ENCODE measurements at places on chromosomes 2 and 18.

- no peak for DNase-seq
Observed at GRCh38 chr2:121529439-121530211, 1.1 kb upstream of the RNU4ATAC start.

- no peak for DNase-seq
Observed at GRCh38 chr18:54147439-54147838, 77.0 kb downstream of the MBD2 start.

- no peak for DNase-seq
Observed at GRCh38 chr2:82098617-82099016, 1794.1 kb upstream of the LRRTM1 start.

DNA sequence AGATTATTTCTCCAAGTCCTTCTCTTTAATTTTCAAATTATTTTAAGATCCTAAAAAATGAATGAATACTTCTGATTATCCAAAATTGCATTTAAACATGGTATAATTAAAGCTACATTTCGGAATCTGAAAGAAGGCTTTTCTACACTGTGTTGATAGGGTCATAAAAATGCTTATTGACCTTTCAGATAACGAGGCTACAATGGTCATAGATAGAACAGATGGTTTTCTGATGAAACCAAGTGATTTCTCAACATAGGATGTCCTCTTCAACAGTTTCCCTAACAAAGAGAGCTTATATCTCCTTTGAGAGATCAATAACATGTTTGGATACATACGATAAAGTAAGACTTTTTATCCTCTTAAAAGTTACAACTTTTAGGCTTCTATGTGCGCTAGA lies 201.1 kb downstream of the PTH2R start:
- DNase-seq, result no peak

- no peak for DNase-seq
Observed at GRCh38 chr18:43031169-43031568, 84.3 kb downstream of the RIT2 start.

DNA sequence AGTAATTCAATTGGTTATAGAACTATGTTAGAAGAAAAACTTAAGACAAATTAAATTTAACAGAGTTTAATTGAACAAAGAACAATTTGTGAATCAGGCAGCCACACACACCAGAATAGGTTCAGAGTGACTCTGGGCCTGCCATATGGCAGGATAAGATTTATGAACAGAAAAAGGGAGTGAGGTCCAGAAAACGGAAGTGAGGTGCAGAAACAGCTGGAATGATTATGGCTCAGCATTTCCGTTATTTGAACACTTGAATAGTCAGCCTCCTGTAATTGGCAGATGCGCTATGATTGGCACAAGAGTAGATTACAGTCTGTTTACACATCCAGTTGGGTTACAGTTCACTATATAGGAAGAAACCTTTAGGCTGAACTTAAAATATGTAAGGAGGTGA lies 99.0 kb downstream of the MBD2 start:
- no peak for DNase-seq

GRCh38 chr2:190457256-190457655 lies 49.1 kb downstream of the MFSD6 start:
- DNase-seq, result no peak

DNA sequence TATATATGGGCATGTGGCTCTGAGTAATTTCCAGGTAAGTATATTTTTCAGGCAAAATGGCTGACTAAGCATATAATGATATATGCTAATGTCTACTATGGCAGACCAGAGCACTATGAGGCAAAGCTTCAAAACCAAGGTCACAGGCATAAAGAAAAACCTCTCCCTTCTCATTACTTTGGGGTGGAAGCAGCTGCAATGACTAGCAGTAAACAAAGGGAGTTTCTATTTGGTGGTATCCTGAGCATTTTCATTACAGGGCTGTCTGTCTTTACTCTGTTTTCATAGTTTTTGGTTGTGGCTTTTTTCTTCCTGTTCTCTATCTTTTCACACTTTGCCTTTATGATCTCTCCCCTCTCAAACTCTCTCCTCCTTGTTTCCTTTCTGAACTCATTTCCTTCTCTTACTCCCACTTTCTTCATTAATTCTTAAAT lies 15.6 kb downstream of the PDE6D start:
- DNase-seq, result no peak

- no peak for DNase-seq
Observed at GRCh38 chr2:64727013-64727767, 73.5 kb upstream of the SERTAD2 start.

DNA sequence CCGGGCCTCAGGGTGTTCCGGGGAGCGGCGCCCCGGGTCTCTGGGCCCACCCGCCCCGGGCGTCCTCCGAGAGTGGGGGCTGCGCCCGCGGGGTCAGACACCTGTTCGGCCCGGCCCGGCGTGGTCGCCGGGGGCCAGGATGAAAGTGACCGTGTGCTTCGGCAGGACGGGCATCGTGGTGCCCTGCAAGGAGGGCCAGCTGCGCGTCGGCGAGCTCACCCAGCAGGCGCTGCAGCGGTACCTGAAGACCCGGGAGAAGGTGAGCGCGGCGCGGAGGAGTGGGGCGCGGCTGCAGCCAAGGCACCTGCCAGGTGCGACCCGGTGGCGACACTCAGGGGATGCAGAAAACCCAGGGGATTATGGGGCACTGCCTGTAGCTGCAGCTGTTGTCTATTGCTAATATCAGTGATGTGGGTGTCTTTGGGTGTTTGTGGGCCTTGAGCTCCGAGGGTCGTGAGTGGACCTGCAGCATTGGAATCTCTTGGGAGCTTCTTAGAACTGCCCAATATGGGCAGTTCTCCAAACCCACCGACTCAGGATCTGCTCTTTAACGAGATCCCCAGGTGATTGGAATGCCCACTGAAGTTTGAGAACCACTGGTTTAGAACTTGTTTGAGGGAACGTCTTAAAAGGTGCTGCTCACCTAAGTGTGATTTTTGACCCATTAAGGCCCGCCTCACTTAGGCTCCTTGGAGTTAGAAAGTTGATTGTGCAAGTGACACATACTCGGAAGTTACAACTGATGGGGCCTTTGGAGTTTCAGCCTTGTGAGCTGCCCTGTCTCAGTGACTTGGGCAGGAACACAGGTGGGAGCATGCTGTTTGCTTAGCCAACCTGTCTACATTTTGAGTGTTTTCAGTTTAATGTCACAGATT lies 823 bp downstream of the PARD3B start:
- DNase-seq, result no peak

GRCh38 chr2:239302083-239302807 lies 98.6 kb downstream of the HDAC4 start:
- DNase-seq, result no peak

- no peak for DNase-seq
Observed at GRCh38 chr2:129765678-129766351, 213.7 kb upstream of the RAB6C start.

GRCh38 chr2:11500702-11501303 lies 33.0 kb upstream of the GREB1 start:
- DNase-seq, result no peak

- no peak for DNase-seq
Observed at GRCh38 chr2:208006833-208007232, 18.5 kb downstream of the PLEKHM3 start.

DNA sequence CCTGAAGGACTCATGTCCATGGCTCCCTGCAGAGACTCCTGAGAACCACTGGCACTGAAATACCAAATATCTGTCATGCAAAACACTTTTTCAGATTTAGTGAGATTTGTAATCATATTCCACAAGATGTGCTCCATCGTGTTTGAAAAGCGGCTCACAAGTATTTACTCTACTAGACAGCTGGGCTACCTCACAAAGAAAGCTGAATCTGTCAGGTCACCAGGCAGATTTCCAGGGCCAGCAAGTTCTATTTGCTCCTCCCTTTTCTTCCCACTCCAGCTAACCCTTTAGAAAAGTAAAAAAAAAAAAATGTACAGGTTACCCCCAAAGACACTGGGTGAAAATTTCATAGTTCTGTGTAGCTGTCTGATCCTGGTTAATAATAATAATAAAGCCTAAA lies 22.9 kb downstream of the WIPF1 start:
- DNase-seq, result no peak

- no peak for DNase-seq
Observed at GRCh38 chr2:24618144-24618543, 127.1 kb downstream of the NCOA1 start.

DNA sequence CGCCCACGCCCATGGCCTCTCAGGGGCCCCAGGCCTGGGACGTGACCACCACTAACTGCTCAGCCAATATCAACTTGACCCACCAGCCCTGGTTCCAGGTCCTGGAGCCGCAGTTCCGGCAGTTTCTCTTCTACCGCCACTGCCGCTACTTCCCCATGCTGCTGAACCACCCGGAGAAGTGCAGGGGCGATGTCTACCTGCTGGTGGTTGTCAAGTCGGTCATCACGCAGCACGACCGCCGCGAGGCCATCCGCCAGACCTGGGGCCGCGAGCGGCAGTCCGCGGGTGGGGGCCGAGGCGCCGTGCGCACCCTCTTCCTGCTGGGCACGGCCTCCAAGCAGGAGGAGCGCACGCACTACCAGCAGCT lies 2.4 kb downstream of the B3GNT7 start:
- no peak for DNase-seq

GRCh38 chr2:61536180-61536571 lies 2.0 kb downstream of the XPO1 start:
- DNase-seq, result no peak

Data from left renal cortex interstitium (tissue), 4 donors.